NCI-H1417 (cell line): ENCODE measurements at places on chromosomes 7 and 10.

GRCh38 chr7:73448609-73449008 lies 15.0 kb downstream of the FZD9 start:
- DNase-seq, result no peak

DNA sequence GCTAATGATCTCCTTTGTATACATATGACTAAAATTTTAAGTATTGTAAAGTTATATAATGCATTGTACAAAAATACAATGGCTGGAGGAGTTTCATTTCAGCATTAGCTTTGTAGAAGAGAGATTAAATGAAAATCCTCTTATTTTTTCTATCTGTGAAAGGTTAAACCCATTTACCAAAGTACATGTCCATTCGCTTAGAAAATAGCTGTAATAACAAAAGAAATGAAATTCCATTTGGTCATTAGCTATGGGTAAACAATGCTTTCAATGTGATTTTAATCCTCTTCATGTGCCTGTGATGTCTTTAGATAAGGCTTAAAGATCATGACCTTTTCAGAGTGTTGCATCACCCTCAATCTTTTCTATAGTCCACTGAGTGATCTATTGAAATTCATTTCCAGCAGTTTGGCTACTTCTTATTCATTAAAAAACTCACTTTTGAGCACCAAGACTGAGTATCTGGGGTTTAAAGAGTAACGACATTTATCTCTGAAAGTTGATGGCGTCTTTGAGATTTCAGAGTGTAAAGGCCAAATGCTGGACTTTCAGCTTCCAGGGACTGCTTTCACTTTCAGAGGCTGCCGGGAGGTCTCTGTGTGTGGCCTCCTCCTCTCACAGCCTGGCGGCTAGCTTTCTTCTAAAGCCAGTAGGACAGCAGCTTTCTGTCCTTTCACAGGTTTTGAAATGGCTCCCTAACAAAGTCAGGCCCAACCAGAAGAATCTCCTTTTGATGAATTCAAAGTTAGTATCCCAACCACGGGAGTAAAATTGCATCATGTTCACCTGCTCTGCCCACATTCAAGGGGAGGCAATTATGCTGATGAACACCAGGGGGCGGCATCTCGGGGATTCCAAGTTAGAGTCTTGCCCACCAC lies 701.4 kb upstream of the COBL start:
- DNase-seq, result peak; percentile 7

GRCh38 chr7:2435146-2435545 lies 31.7 kb downstream of the CHST12 start:
- DNase-seq, result no peak

GRCh38 chr7:29189743-29190201 lies 4.8 kb upstream of the CHN2 start:
- peak; percentile 87 for DNase-seq

DNA sequence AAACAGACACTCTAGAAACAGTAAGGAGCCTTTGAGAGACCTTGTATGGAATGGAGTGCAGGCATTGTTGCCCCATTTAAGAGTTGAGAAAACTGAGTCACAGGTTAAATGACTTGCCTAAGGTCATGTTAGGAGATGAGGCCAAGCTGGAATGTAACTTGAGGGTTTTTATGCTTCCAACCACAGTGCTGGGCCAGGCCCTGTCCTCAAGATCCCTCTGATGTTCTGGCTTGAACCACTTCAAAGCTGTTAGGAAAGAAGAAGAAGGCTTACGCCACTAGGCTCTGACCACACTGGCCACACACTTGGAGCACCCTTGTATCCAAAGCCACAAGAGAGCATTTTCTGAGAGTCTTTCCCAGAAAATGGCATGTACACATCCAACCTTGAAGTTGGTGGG lies 42.7 kb downstream of the PLAU start:
- no peak for DNase-seq

- no peak for DNase-seq
Observed at GRCh38 chr7:125664625-125665024, 735.0 kb upstream of the POT1 start.
